Naive thymus-derived CD4-positive, alpha-beta T cell (primary cell): ENCODE measurements at places on chromosomes 3 and 15. TPM values are rescaled to one million over a fixed set of nuclear protein-coding genes. Genes with fewer than 3 reads are reported as not detected.

Gene CD86
- total RNA-seq = 1.4 TPM

Gene CYP11A1
- 0.58 TPM for total RNA-seq

Gene CKMT1A
- not detected for total RNA-seq

Gene ECE2
- total RNA-seq = not detected

Gene COLQ
- 4.9 TPM for total RNA-seq

Gene TMEM45A
- total RNA-seq = 0.21 TPM

Gene MNS1
- total RNA-seq = 0.18 and 0.53 TPM in 2 replicates

Gene MRPL46
- 9.2 TPM for total RNA-seq

Gene LDHAL6B
- not detected for total RNA-seq

Gene RARRES1
- total RNA-seq = not detected

Gene TTBK2
- 30.5 TPM for total RNA-seq

DNA sequence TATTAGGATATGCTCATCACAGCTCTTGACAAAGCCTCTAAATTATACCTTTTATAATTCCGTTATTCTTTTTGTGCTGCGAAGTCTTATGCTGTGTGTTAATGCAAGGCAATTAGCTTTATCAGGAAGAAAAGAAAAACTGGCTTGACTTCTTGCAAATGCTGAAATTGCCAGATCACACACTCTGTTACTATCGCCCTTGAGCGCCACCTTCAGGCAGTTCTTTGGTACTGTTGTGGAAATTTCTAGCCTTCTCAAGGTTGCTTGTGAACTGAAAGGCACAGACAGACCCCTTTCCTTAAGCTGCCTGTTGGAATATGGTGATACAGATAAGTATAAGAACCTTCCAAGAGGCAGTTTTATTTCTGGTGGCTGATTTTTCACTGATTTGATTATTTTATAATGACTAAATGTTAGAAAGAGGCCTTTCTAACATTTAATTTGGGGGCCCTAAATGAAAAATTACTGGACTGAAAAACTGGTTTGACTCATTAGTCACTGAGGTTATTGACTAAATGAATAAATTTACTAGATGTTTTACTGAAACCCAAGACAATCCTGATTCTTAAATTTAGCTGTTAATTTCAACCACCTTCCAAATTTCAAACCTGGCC lies 126.2 kb upstream of the RASGRP1 start:
- peak; percentile 87 for DNase-seq

GRCh38 chr15:91265416-91265940 lies 165.4 kb downstream of the SV2B start:
- DNase-seq = no peak

- no peak for DNase-seq
Measured at GRCh38 chr3:37861620-37862041, at the start of gene CTDSPL. Gene CTDSPL, plus strand, starts transcription at chr3:37861880. Its CDS starts 320 bp downstream, at chr3:37862200.

DNA sequence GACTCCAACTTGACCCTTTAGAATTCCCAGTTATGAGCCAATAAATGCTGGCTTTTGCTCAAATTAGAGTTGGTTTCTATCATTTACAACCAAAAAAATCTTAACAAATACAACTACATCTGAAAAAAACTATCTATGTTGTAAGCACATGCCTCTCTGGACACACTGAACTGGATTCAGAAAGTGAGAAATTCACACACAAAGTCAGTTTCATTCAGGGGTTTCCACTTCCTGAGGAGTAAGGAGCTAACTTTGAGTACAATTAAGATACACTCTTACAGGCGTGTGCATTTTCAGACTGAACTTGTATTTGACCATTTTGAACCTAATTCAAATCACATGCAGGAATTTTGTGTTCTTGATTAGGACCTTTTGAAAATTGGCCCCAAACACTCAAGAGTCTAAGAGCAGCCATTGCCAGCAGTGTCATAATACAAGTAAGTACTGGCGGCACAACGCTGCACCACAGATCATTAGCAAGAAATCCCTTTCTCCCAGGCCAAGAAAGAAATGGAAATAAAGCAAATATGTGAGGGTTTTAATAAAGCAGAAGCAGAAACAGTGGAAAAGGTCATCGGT lies 31.2 kb downstream of the LINS1 start:
- no peak for DNase-seq

DNA sequence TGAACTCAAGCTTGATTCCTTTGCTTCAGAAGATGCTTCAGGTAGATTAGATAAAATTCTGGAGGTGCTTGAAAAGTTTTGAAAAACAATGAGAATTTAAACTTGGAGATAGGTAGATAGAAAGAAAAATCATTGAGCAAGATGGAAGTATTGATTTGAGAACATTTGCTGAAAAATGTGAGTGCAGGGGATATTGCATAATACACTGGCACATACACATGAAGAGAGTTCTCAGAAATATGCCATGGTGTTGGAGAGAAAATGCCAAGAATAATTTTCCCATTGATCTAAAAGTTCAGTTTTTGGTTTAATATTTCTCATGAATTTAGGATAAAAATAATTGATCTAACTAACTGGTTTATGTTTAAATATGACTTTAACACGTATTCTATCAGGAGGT lies 107.2 kb upstream of the GBE1 start:
- no peak for DNase-seq

DNA sequence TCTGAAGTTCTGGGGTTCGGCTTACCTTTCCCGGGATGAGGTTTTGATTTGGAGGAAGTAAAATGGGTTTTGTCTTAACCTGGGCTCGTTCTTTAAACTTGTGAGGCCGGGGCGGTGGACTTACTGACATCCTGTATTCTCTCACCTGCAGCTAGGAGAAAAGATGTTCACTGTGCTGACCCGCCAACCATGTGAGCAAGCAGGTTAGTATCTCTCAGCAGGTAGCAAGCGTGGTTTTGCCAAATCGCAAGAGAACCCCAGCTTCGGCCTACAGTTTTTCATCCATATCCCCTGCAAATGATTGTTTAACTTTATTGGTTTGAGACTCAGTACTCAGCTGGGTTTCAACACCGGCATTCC lies 891 bp downstream of the ENTPD3 start:
- no peak for DNase-seq

DNA sequence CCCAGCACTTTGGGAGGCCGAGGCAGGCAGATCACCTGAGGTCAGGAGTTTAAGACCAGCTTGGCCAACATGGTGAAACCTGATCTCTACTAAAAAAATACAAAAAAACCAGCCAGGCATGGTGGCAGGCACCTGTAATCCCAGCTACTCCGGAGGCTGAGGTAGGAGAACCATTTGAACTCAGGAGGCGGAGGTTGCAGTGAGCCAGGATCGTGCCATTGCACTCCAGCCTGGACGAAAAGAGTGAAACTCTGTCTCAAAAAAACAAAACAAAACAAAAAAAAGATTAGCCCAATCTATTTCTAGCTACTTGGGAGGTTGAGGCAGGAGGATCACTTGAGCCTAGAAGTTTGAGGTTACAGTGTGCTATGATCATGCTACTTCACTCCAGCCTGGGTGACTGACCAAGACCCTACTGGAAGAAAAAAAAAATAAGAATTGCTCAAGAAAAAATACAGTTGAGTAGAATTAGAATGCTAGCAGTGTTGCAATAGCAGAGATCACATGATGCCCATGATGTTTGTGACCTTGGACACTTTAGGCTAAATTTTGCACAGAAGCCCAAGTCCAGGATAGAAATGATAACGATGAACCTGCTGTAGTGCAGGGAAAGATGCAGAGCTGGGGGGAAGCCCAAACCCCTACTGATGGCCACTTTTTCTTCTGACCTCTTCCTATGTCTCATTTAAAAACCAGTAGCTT lies 162.2 kb downstream of the LPP start:
- no peak for DNase-seq

GRCh38 chr15:83364501-83364900 lies 80.0 kb upstream of the BNC1 start:
- no peak for DNase-seq

DNA sequence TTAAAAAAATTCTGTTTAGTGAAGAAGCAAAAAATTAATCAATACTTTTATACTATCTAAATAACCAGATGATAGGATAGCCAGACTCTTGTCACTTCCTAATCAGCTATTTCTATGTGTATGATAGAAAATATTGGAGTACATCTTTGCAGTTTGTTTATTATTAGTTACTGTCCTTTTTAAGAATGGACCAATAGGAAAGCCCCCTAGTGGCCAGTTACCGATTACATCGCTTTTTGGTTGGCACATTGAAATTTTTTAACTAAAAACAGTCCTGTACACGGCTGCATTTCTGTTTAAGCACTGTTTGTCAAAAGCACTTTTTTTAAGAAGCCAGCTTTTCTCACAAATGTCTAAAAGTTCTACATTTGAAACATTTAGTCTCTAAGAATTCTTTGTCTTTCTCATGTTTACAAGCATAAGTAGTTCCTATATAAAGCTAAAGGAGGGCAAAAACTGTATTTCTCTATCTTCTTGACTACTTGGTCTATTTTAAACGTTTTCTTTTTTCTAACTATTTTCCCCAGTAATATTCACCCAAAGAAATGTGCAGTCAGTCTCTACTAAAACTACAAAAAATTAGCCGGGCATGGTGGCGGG lies 253.2 kb upstream of the LRTM1 start:
- no peak for DNase-seq

- DNase-seq = no peak
Measured at GRCh38 chr3:107976202-107976800, 114.5 kb downstream of the CD47 start.

DNA sequence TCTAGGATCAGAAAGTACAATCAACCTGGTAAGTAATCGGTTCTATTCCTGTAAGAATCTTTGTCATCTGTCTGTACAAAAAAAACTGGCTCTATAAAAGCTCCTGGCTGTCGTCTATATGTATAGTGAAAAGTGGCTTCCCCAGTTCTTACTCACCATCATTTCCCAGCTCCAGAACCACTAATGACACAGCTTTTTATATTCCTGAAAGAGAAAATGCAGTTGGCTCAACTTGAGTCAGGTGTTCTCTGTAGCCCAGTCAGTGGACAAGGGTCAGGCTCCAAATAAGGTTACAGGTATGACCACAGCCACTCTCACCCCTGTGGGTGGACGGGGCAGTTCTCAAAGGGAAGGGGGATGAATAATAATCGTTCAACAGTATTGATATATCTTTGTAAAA lies 85.1 kb downstream of the AP4E1 start:
- DNase-seq = no peak

- no peak for DNase-seq
Measured at GRCh38 chr3:185843126-185843525, 18.3 kb upstream of the IGF2BP2 start.

GRCh38 chr3:66366747-66367146 lies 134.1 kb downstream of the LRIG1 start:
- no peak for DNase-seq

DNA sequence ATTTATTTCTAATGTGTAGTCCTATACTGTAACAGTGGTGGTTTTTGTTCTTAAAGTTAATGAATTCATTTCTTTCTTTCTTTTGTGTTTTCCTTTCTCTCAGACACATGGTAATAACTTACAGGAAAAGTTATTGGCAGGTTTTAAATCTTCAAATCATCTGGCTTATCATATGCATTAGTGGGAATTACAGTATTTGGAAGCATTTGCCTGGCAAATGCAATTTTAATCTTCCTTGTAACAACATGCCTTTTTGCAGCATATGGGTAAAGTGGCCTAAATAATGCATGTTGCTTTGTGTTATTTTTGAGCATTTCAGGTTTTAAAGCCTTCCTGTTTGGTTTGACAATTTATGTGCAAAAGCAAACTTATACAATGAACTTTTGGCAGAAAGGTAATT lies 66.8 kb downstream of the GALK2 start:
- no peak for DNase-seq

GRCh38 chr3:120597445-120598049 lies 1.4 kb downstream of the NDUFB4 start:
- DNase-seq = no peak

- no peak for DNase-seq
Measured at GRCh38 chr3:20075197-20075596, 35.0 kb downstream of the KAT2B start.

- no peak for DNase-seq
Measured at GRCh38 chr3:64268926-64269325, 43.7 kb upstream of the PRICKLE2 start.

GRCh38 chr15:98826658-98827057 lies 178.3 kb downstream of the IGF1R start:
- no peak for DNase-seq

- no peak for DNase-seq
Measured at GRCh38 chr3:3178498-3179328, 778 bp downstream of the CRBN start.

GRCh38 chr3:31525532-31525931 lies 7.2 kb upstream of the STT3B start:
- DNase-seq = no peak

- no peak for DNase-seq
Measured at GRCh38 chr15:31041610-31042009, 50.2 kb upstream of the MTMR10 start.

- no peak for DNase-seq
Measured at GRCh38 chr3:126013751-126014156, 44.8 kb downstream of the ROPN1B start.

DNA sequence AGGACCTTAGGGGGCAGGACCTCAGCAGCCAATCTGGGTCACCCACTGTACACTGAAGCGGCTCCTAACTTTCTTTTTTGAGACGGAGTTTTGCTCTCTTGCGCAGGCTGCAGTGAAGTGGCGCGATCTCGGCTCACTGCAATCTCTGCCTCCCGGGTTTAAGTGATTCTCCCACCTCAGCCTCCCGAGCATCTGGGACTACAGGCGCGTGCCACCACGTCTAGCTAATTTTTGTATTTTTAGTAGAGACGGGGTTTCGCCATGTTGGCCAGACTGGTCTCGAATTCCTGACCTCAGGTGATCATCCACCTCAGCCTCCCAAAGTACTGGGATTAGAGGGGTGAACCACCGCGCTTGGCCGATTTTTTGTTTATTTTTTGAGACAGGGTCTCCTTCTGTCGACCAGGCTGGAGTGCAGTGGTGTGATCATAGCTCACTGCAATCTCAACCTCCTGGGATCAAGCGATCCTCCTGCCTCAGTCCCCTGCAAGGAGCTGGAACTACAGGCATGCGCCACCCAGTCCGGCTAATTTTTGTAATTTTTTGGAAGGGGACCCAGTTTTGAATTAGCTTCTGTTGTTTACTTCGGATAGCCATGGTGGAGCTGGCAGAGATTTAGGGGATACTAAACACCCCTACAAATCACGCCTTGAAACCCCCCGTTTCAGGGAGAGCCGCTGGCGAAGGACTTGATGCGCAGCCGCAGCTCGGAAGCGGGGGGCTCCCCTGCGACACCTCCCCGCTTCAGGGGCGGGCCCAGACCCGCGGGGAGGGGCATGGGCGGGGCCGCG lies 1.5 kb upstream of the CLK3 start:
- DNase-seq = no peak

DNA sequence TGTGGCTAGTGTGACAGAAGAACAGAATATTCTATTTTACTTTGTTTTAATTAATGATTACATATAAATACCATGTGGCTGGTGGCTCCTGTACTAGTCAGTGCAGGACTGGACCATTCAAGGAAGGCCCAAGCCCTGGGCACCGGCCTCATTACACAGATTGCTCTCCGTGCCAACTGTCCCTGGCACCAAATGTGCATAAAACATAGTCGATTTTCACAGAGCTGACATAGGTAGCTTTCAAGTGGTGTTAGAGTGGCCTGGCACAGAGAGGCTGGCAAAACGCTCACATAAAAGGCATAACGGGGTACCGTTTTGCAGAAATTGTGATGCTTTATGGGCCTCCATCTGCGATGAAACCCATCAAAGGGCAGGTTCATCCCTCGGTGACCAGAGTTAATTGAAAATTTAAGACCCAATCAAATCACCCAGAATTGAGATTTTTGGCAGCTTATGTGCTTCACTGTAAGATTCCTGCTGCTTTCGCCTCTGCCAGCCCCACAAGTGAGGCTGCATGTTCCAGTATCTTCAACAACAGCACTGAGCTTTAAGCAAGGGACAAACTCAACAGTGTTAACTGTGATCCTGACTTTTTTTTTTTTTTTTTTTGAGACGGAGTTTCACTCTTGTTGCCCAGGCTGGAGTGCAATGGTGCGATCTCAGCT lies 25.9 kb downstream of the RFTN1 start:
- DNase-seq = no peak
